ENCODE measurements at places on chromosomes 5 and 9. TPM values are rescaled to one million over a fixed set of nuclear protein-coding genes. Genes with fewer than 3 reads are reported as not detected.

The SPINK6 gene
- polyA plus RNA-seq = 2.5 TPM

The PCDHAC1 gene
- polyA plus RNA-seq = 0.09 TPM

- no peak for DNase-seq
Measured at GRCh38 chr9:107898761-107899160, 409.2 kb upstream of the KLF4 start.

GRCh38 chr5:14105718-14106410 is 37.3 kb upstream of the TRIO start:
- peak; percentile 85 for DNase-seq

The SLC4A9 gene
- not detected for polyA plus RNA-seq

GRCh38 chr5:171595801-171596231 is 176.4 kb downstream of the FGF18 start:
- peak; percentile 53 for DNase-seq

- DNase-seq = no peak
Measured at GRCh38 chr5:10620346-10620745, 56.5 kb downstream of the ANKRD33B start.

The PITX1 gene
- polyA plus RNA-seq = 0.82 TPM

The PPP2R2B gene
- not detected for polyA plus RNA-seq

DNA sequence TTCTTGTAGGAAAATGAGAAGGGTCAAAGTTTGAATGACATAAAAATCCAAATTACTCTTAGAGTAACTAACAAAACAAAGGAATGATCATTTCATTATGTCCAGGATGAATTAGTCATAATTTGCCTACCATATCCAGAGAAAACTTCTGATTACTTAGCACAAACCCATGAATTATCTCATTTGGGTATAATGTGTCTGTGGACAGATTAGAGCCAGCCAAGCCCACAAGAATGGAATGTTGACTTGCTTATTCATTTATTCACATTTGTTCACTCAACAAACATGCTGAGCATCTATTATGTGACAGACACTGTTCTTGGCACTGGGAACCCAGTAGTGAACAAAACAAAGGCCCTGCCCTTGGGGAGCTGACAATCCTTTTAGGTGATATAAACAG is 87.4 kb downstream of the APBA1 start:
- no peak for DNase-seq

DNA sequence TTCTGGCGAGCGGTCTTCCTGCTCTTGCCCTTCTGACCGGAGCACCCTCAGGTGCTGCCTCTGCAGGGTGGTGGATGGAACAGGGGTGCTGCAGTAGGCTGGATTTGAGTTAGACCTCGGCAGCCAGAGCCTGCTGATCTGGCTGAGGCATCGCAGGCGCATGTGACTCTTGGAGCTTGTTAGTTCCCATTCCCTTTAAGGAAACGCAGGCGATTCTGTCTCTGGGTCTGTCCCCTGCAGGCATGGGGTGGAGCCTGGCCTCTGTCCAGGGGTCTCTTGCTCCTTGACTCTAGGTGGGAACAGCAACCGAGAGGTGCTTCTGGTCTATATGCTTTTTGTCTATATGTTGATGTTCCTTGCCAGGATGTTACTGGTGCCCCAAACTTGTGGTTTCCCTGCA is 3.1 kb downstream of the WNK2 start:
- DNase-seq = no peak

GRCh38 chr9:121500165-121500478 is 478 bp upstream of the GGTA1 start:
- DNase-seq = no peak

DNA sequence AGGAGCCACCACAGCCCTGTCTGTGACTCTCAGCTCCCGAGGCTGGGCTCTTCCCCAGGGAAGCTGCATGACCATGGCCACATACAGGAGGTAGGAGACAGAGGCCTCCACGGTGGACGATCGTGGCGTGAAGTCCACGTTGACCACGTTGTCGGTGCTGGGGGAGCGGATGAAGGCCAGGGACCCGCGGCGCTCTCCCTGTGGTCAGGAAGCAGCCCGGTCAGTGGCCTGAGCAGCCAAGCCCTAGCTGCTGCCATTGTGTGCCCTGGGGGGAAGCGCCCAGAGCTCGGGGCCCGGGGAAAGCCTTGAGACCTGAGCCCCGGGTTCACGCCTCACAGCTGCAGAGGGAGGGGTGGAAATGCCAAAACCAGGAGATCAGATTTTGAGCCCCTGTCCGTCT is 34.3 kb downstream of the EXOC3 start:
- DNase-seq = no peak

The F12 gene
- 12.3 TPM for polyA plus RNA-seq

The CCDC183 gene
- not detected for polyA plus RNA-seq

DNA sequence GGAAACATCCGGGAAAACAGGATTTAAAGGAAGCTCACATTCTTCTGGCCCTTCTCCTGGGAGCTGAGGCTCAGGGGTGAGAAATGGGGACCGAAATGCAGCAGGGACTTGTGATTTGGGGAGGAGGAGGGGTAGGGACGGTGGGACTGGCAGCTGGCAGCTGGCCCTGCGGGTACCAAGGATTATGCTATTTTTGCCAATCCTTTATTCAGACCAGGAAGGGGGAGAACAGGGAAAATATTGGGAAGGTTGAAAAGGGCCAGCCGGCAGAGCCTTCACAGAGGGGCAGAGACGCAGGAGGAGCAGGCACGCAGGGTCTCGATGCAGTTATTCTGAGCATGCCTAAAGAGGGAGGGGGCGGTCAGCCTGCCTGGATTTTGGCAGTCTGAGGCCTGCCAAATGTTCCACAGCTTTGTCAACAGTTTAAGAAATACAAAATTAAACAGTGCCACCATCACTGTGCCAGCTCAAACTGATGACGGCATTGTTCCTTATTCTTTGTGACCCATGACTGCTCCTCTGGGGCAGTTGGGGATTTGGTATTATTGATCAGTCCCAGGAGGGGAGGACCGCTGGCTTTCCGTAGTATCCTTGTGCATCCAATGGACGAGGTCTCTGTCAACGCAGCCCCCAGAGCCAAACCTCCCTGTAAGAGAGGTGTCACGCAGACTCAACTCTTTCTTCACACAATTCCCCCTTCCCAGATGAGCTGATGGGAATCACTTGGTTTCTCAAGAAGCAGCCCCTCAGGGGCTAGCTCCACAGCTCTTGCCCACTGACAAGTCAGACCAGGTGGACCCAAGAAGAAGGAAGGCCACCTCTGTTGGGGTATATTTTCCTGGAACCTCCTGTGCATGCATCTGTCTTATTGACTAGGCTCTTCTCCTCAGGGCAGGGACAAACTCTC is 553.3 kb downstream of the BNC2 start:
- no peak for DNase-seq

GRCh38 chr5:5953584-5954274 is 424.6 kb downstream of the MED10 start:
- no peak for DNase-seq

DNA sequence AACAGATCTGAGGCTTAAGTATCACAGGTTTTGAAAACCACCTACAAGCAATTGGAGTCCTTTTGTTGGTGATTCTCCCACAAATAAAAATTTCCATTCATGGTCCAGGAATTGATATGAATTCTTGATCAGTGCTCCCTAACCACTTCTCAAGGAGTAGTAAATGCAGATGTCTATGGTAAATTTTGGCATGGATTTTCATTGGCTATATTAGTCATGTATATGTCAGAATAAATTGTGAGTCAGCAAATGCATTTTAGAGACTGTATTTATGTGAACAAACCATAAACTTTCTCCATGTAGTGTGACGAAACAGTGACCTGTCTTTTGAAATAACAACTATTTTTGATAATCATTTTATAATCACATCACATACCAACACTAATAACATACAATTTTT is 611.1 kb downstream of the HTR1A start:
- DNase-seq = no peak

DNA sequence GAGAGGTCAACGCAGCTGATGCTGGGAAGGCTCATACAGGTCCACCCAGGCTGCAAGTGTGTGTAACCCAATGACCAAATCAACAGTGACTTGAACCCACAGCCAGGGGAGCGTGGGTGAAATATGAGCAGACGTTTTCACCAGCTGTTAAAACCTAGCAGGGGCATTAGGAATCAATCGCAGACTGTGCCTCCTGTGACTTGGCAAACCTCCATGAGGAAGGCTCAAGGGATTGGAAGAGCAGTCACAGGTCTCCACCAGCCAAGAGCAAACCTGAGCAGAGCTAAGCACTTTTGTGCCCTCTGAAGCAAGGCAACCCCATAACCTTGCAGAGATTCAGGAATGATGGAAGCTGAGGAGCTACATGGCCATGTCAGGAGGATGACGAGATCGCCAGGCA is 25.5 kb downstream of the INSYN2B start:
- no peak for DNase-seq

The NEK6 gene
- 30.5 TPM for polyA plus RNA-seq

- no peak for DNase-seq
Measured at GRCh38 chr5:149782895-149783586, 52.9 kb downstream of the PPARGC1B start.

The STK10 gene
- 19.4 TPM for polyA plus RNA-seq

- no peak for DNase-seq
Measured at GRCh38 chr5:29379619-29380018, 1813.9 kb upstream of the CDH6 start.

GRCh38 chr5:17216974-17217492 is 398 bp upstream of the BASP1 start:
- DNase-seq = no peak

- DNase-seq = peak; percentile 83
Measured at GRCh38 chr9:81410201-81410600, 279.1 kb downstream of the TLE1 start.

DNA sequence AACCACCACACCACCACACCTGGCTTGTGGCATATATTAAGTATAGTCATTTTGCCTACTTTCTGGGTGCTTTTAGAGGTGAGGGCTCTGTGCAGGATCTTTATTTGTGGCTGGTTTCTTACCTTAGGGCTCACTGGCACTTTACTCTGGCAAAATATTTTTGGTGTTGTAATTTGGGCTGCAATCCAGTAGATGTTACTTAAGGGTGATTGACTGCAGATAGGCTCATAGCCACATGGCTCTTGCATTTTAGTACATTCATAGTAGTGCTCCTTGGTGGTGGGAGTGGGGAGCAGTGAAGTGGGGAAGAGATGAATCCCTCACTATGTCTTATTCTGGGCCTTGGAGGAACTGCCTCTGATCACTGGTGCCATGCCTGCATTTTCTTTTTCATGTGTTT is 376.1 kb upstream of the GRIN3A start:
- no peak for DNase-seq

- DNase-seq = no peak
Measured at GRCh38 chr5:158017469-158017868, 158.5 kb upstream of the CLINT1 start.

The LPAR1 gene
- 9.8 TPM for polyA plus RNA-seq

- DNase-seq = peak; percentile 11
Measured at GRCh38 chr5:157857816-157858526, 974 bp downstream of the CLINT1 start.

The TMEM171 gene
- 9.6 TPM for polyA plus RNA-seq

- DNase-seq = peak; percentile 64
Measured at GRCh38 chr5:178630475-178630930, 3.7 kb upstream of the CLK4 start.

DNA sequence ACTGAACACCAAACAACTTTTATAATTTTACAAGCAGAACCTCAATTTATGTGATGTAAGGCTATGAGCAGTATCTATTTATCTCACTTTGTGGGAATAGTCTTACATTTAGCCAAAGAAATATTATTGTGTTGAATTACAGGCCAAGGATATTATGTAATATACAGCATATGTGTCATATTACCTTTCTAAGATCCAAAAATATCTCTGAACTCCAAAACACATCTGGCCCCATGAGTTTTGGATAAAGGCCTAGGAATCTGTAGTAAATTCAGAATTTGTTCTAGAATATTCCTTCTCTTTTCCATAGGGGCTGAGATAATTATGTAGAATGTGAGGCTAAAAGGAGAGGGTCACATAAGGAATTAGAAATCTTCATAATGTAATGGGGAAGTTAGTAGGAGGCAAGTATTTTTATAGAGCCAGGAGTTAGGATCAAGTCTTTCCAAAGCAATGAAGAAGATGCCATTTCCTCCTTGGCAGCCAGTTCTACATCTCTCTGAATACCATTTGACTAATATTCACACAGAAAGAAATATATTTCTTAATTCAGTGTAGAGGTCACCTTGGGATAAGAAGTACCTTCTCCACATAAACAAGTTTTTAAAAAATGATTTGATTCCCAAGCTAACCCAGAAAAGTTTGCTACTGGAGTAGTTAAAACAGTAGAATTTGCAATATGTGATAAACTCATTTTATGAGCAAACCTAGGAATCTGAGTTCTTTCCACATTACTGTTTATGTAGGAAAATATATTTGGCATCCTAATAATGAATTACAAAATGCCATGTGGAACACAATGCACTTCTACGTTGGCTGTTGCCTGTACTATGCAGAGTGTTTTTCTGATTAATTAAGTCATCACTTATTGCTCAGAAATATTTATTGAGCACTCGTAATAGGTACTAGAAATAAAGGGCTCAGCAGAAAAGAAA is 20.3 kb upstream of the GRAMD2B start:
- no peak for DNase-seq

The KIF12 gene
- polyA plus RNA-seq = 1.7 TPM

The GPX3 gene
- polyA plus RNA-seq = 12.7 TPM

The DNAH5 gene
- polyA plus RNA-seq = 1.1 TPM

All from foreskin keratinocyte (primary cell).